ENCODE measurements at places on chromosomes 5 and 9.
A peak's percentile ranks its signal among the peaks of the same experiment; 100 is the strongest.

DNA sequence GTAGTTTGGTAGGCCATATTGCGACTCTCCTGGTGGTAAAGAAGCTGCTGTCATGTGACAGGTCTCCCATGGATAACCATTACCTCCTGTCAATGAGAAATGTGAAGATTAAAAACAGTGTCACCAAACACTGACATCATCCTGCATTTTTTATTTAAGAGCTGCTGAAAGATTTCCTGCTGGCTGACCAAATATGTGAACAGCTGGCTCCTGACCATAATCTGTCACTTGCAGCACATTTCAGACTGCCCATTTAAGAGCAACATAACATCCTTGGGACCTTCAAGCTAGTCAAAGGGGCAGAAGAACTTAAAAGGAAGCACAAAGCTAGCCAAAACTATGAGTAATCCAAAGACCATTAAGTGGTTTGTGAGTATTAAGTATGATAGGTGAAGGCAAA, 288.0 kb downstream of the IZUMO3 start:
- DNase-seq: no peak

DNA sequence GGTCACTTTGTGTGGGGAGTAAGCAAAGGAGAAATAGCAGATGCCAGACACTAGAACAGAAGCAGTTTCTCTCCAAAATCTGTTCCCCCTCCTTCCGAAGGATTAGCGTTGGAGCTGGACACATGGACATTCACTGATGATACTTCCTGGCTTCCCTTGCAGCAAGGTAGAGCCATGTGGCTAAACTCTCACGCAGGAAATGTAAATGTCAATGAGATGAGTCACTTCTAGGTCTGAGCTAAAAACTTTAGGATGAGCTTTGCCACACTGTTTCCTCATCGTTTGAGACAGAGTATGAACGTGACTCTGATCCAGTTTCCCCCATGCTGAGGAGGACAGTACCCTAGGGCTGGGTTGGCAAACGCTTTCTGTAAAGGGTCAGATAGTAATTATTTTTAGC, 5.1 kb downstream of the BHMT2 start:
- DNase-seq: no peak

DNA sequence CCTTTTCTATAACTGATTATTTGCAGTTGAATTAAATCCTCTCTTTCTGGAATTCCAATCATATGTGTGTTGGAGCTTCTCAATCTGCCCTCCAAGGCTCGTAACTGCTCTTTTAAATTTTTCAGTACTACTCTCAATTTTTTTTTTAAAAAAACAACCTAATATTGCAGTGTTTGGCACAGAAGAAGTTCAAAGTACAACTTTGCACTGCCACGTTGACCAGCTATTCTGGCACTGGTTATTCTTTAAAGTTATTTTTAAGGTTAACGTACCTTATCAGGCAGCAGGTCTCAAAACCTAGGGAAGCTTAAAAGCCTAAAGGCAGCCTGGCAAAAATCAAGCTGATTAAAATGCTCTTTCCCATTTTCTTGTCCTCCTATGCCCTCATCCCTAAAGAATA, 120.5 kb downstream of the GHR start:
- DNase-seq: no peak

DNA sequence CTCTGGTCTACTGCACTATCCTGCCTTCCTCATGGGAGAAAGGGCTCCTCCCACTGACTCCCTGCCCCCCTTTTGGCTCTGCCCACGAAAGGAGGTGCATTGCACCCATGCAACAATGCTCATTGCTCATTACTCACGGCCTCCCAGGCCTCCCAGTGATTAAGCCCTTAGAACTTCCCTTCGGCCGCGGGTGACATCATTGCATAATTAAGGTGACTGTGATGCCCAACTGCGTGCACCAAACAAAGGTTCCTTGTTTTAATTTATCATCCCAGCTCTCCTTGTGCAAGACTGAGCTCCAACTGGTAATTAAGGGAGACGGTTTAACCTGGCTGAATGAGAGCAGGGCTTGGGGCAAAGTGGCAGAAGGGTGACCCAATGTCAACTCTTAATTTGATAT, 180.4 kb downstream of the GAS1 start:
- peak; percentile 73 for DNase-seq

DNA sequence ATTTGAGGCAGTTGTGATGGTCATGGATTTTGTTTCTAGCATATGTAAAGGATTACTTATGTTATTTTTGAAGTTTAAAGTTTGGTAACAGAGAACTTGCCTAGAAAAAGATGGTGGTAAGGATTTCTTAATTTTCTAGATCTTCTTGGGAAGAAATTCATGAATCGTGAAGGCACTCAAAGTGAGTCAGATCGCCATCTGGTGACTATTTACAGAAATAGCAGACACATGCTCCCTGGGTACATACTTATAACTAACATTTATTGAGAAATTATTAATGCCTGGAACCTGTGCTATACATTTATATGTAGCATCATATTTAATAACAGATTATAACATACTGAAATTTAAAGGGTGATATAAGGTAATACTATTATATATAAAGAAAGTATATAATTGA, 299.7 kb downstream of the IZUMO3 start:
- no peak for DNase-seq

DNA sequence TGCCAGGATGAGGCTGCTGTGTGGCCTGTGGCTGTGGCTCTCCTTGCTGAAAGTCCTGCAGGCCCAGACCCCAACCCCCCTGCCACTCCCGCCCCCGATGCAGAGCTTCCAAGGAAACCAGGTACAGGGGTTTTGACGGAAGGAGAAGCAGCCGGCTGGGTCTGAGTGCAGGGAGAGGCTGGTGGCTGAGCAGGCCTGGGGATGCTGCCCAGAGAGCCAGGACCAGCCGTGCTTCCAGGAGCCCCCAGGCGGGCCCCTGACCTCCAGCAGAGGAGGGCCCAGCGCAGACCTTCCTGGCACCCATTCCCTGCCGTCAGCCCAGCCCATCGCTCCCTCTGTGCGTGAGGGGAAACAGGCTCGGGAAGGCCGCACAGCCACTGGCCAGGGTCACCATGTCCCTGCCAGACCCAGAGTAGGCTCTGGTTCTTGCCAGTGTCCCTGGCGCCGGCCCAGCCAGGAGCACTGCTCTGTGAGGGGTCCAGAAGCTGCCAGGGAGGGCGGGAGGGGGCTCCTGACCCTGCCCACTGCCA, 313 bp downstream of the LCN12 start:
- no peak for DNase-seq
